ENCODE measurements at places on chromosomes 11 and 22.

GRCh38 chr11:102387043-102387781 lies 40.2 kb downstream of the BIRC2 start:
- no peak for DNase-seq

DNA sequence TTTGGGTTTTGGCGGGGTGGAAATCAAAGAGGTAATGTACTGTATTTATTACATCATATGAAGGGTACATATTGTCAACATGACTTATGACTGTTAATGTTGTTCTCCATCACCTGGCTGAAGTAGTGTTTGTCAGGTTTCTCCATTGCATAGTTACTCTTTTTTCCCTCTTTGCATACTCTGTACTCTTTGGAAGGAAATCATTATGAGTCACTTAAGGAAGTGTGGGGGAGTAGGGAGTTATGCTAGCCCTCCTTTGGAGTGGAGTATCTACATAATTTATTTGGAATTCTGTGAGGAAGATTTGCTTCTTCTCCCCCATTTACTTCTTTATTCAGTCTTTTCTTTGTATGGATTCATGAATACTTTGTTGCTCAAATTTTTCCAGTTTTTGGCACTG lies 3.6 kb upstream of the PGR start:
- DNase-seq, result no peak

DNA sequence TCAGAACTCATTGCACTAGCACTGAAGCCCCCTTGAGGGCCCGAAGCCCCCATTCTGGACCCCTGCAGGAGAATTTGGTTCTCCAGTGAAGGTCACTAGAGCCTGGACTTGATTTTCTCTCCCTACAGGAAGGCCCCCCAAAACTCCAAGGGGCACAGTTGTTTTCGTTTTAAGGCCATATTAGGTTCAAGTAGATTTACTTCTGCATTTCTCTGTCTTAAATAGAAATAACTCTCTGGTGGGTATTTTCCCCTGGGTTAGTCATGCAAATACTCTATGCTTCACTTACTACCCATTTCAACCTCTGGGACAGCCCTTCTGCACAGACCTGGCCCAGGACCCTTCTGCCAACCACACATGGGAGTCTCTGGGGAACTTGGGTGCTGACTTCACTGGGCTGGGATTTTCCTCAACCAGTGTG lies 41.6 kb downstream of the WEE1 start:
- DNase-seq, result peak; percentile 85

DNA sequence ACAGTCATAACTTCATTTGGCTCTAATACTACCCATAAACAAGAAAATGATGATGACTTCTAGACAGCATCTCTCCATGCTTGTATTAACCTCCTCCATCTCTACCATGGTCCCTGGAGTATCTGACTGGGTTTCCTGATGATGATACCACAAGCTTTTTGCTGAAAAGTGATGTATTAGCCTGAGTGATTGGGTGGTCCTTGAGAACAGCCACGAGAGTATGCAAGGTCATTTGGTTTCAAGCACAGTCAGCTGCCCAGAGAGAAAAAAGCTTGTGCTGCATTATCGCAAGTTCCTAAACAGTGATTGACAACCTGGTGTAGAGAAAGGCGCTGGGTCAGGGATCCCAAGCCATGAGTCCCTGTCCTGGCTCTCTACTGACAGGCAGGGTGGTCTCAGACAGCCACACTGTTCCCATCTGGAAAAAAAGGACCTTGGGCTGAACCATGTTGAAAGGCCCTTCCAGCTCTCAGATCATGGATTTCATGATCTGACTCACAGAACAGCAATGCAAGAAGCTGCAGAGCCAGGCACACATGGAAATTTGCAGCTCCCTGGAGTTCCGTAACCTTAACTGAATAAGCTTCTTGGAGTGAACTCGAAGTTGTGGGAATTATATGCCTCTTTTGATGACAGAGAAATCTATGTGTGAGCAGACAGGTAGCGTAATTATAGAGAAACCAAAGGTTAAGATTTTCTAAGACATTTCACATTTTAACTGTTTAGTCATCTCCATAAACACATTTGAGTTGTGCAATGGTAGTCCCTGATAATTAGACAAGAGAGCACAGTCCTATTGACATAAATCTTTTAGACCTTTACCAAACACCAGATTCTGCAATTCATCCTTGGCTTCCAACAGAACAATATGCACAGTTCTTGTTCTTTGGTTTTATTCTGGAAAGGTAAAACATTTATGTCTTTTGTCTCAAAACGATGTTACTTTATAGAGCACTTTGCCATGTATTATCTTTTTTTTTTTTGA lies 54.1 kb upstream of the UBASH3B start:
- DNase-seq, result no peak

- DNase-seq, result no peak
Measured at GRCh38 chr22:23516304-23516703, 63.8 kb downstream of the IGLL1 start.

DNA sequence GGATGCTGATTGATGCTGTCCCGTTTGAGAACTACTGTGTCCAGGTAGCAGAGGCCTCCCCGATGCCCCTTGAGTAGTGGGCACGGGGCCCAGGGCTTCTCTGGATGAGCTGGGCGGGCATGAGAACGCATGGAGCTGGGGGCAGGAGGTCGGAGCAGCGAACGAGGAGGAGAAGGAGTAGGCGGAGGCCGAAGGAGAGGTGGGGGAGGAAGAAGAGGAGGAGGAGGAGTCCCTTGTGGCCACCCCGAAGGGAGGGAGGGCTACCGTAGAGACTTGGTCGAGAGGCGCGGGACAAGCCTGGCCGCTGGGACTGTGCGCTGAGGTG lies 62.9 kb downstream of the CRYBB2 start:
- no peak for DNase-seq

GRCh38 chr22:48097723-48098122 lies 1335.3 kb downstream of the TBC1D22A start:
- DNase-seq, result no peak
